ENCODE measurements at places on chromosomes 11 and 22.
A peak's percentile ranks its signal among the peaks of the same experiment; 100 is the strongest.

GRCh38 chr11:36268337-36268985 lies 20.8 kb downstream of the COMMD9 start:
- DNase-seq, result no peak

GRCh38 chr22:22394591-22394990 lies 114.0 kb downstream of the ZNF280B start:
- no peak for DNase-seq

- DNase-seq, result no peak
These were observed 7.5 kb upstream of the APOBEC3A start for GRCh38 chr22:38949889-38950405.

- DNase-seq, result no peak
These were observed 1321.1 kb downstream of the TBC1D22A start for GRCh38 chr22:48083502-48083901.

GRCh38 chr11:132312701-132313111 lies 942.3 kb downstream of the NTM start:
- DNase-seq, result peak; percentile 4

Measured in hematopoietic multipotent progenitor cell treated with erythropoietin and hydrocortisone succinate and interleukin-3 and kit ligand, for 15 days (in vitro differentiated cells).